ENCODE measurements at places on chromosomes 5 and 9.

DNA sequence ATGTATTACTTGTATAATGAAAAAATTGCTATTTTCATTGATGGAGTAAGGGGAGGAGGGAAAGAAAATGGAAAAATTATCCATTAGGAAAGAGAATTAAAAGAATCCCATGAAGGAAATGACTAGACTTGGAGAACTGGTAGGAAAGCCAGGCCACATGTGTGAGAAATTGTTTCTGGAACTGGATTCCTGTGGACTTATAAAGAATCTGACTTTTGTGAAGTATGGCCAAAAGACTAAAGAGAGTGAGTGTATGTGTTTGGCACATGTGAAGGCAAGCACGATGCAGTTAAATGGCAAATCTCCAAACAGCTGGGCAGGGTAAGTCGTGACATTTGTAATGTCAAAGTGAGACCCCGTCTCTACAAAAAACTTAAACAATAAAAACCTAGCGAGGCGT lies 89.4 kb downstream of the MTX3 start:
- DNase-seq = no peak

DNA sequence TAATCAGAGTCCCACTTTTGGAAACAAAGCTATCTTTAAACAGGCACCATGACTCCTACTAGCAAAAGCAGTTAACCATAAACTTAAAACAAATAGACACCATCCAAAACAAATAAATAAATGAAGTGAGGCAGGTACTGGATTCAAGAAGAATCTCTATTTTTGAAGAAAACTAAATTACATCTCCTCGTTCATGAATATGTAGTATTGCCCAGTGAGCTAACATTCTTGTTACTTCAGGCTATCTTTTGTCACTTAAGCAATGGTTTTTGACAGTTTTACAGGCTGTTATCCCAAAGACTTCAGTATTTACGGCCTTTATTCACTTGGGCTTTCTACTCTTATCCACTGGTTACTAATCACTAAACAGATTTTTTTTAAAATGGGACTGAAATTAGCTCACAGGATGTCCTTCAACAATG lies 242.5 kb downstream of the MLLT3 start:
- no peak for DNase-seq

GRCh38 chr5:17169507-17169906 lies 47.9 kb upstream of the BASP1 start:
- DNase-seq = no peak

- DNase-seq = no peak
Observed at GRCh38 chr5:3179220-3179619, 416.4 kb upstream of the IRX1 start.

GRCh38 chr5:58239731-58240130 lies 220.2 kb downstream of the PLK2 start:
- no peak for DNase-seq

DNA sequence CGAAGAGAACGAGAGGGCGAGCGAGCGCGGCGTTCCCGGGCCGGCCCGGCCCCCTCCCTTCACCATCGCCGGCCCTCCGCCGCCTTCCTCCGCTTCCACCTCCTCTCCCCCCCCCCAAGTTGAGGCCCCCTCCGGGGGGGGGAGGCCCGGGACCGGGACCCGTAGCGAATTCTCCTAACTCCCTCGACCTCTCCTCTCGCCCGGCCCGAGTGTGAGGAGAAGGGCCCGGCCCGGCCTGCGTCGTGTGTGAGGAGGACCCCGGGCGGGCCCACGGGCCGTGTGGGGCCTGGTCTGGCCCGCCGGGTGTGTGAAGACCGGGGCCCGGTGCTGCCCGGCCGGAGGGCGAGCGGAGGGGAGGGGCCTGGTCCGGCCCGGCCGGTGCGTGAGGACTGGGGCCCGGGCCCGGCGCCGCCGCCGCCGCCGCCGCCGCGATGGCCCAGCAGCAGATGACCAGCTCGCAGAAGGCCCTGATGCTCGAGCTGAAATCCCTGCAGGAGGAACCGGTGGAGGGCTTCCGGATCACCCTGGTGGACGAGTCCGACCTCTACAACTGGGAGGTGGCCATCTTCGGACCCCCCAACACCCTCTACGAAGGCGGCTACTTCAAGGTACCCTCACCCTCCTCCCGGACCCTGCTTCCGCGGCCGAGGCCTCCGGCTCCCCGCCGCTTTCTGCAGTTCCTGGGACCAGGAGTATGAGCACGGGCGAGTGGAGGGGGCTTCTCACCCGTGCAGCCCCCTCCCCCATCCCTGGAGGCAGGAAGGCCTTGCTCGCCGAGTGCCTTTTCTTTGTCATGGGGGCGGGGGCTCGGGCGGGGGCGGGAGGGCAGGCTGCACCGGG lies 587 bp downstream of the UBE2R2 start:
- DNase-seq = peak; percentile 56

DNA sequence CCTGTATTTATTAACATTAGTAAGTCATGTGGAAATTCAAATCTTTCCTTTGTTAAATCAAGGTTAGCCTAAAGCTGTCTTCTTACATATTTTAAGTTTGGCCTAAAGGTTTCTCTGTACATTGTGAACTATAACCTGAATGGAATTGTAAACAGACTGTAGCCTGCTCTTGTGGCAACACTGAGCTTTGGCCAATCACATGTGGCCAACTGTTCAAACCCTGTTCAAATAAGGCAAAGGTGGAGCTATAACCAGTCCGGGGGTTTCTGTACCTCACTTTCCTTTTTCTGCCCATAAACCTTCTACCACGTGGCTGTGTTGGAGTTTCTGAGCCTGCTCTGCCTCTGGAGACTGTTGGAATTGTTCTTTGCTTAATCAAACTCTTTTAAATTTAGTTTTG lies 3.3 kb upstream of the HAPLN1 start:
- no peak for DNase-seq

Data from activated CD4-positive, alpha-beta T cell treated with anti-CD3 and anti-CD28 coated beads, Interleukin-2, amount 50 U/mL, for 16 hours (primary cell).